ENCODE measurements at places on chromosomes 6 and 20.

- no peak for DNase-seq
Observed at GRCh38 chr6:455006-455585, 63.5 kb downstream of the IRF4 start.

DNA sequence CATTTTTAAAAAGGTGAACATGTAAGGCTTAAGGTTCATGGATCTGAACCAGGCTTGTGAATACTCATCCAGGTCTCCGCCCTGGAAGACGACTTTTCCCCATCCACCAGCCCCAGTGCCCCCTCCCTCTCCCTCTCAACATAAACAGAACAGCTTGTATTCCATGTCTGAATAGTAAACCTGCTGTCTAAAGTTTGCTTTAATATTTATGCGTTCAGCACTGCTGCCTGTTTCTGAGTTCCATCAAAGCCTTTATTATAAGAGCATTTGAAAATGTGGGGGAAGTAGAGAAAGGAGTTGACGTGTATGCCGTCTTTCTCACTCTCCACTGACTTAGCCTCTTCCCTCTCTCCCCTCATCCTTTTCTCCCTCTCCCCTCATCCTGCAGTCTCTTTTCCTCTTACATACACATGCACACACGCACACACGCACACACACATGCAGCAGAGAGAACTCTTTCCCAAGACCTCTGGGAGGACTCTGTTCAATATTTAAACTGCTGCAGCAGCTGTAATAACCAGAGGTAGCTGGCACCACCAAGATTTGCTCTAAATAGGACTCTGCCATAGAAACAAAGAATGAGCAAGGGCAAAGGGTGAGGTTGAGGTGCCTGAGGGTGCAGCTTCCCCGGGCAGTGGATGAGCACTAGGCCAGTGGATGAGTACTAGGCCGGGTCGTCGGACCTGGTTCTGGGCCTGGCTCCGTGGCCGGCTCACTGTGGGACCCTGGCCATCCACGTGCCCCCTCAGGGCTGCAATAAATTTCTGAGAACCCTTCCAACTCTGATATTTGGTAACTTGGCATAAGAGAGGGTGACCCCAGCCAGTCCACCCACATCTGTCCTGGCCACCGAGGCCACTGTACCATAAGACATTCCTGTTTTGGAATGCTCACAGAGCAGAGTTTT is 35.4 kb upstream of the VSTM2L start:
- no peak for DNase-seq

- DNase-seq, result peak; percentile 98
Observed at GRCh38 chr20:51360451-51361201, 181.9 kb downstream of the NFATC2 start.

DNA sequence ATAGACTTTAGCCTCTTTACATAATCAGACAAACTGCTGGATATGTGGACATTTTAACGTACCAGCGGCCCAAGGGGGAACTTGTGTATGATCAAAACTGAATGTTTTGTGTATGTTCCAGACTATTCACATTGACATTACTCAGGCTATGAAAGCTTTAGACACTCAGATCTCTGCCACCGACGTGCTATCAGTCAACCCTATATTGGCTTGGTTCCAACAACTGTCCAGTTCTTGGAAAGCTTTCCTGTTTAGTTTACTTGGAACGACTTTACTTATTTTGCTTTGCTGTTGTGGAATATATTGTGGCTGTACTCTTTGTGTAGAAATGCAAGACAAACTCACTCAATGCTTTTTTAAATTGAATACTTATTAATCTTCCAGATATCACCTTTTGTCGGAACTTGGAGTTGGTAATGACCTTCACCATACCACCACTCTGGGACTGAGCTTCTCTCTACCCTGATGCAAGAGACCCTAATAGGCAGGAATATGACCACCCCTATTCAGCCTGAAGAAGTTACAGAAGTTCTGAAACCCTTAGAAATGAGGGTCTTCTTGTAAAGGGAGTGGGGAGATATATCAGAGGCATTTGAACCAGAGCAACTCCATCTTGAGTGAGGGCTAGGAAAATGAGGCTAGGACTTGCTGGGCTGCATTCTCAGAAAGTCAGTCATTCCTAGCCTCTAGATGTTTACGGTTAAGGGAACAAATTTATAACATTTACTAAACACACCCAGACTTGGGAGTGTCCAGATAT is 49.0 kb upstream of the PAX1 start:
- DNase-seq, result no peak

DNA sequence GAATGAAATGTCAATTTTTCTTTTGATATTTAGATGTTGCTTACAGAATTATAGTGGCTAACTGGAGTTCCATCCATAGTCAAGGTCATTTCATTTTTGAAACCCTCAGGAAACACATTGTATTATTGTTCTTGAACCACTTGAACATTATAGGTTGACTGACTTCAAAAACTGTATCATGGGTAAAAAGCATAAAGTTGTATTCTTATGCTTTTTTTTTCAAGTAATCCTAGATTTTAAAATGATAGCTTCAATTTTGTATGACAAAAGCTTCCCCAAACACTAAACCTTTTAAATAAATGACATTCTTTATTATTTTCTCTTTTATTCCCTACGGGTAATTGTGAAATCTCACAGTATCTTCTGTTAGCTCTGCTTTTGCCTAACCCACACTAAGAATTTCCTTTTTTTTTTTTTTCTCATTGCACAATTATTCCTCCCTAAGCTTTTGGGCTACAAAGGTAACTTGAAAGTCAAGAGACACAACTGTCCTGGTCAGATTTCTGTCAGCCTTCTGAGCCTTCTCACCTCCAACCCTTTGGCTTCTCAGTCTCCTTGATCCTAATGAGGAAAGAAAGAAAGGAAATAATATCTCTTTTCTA is 36.9 kb upstream of the LAMA4 start:
- no peak for DNase-seq

DNA sequence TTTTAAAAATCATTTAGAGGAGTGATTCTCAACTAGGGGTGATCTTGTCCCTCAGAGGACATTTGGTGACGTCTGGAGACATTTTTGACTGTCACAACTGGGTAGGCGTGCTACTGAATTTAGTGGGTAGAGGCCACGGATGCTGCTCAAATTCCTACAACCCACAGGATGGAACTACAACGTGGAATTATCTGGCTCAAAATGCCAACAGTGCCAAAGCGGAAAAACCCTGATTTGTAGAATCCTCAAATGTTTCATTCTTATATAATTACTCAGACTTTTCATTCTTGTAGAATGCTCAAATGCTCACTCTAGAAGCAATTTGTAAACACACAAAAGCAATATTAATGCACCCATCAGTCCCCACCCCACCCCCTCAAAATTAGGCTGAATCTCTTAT is 229.8 kb downstream of the ZMYND8 start:
- peak; percentile 79 for DNase-seq

DNA sequence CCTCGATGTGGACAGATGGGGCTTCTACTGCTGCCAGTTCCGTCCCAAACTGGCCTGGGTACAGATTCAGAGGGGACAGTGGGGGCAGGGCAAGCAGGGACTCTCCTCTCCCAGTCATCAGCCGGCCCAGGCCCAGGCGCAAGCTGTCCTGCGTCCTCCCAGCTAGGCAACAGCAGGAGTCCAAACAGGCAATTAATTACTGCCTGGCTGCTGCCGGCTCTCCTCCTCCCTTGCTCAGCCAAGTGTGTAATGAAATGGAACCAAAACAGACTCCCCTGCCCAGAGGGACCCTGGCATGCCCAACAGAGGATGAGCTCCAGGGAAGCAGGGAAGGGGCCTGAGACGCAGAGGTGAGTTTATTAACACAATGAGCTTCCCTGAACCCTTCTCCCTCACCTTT is 17.8 kb upstream of the SLC32A1 start:
- no peak for DNase-seq

DNA sequence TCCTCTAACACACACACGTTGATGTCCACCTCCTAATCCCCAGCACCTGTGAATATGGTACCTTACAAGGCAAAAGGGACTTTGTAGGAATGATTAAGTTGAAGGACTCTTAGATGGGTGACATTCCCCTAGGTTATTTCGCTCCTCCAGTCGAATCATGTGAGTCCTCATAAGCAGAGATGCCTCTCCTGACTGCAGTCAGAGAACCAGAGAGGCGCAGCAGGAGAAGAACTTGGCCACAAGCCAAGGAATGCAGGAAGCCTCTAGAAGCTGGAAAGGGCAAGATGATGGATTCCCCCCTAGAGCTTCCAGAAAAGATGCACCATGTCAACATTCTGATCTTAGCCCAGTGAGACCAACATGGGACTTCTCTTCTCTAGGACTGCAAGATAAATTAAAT is 133.1 kb upstream of the PTPRT start:
- peak; percentile 6 for DNase-seq

DNA sequence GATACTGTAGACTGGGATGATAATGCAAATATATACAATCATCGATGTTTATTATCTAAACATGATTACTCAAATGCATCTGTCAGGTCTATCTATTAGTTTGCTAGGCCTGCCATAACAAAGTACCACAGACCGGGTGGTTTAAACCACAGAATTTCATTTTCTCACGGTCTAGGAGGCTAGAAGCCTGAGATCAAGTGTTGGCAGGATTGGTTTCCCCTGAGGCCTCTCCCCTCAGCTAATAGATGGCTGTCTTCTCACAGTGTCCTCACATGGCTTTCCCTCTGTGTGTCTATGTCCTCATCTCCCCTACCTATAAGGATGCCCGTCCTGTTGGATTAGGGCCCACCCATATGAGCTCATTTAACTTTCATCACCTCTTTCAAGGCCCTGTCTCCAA is 512.6 kb upstream of the SLC35B3 start:
- no peak for DNase-seq

DNA sequence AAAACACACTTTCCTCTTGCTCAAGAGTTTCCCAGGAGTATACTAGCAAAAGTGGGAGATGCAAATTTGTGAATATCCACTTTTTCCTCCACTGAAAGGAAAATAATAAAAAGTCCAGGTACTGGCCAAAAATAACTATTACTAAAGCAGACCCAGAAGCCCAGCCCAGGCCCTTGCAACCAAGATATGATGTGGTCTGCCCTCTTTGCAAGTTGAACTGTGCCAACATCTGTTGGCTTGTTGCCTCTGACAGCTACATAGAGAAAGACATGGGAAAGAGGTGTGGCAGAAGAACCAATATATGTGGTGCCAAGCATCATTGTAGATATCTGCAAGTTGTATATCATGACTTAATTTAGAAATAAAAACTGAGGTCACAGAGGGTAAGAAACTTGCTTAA is 78.4 kb upstream of the JAG1 start:
- no peak for DNase-seq

GRCh38 chr6:140538926-140539325 is 1164.5 kb upstream of the CITED2 start:
- peak; percentile 44 for DNase-seq

- DNase-seq, result no peak
Observed at GRCh38 chr6:174036-174435, 118.3 kb upstream of the DUSP22 start.

GRCh38 chr6:166466178-166467122 is 83.7 kb upstream of the MPC1 start:
- DNase-seq, result peak; percentile 93

- DNase-seq, result peak; percentile 14
Observed at GRCh38 chr20:1417273-1417672, 24.4 kb upstream of the FKBP1A start.

- peak; percentile 71 for DNase-seq
Observed at GRCh38 chr6:73285674-73286283, 22.8 kb upstream of the KHDC1 start.

GRCh38 chr6:117481278-117481925 is 1.1 kb upstream of the DCBLD1 start:
- no peak for DNase-seq

- DNase-seq, result no peak
Observed at GRCh38 chr20:9510911-9511310, 3.5 kb upstream of the LAMP5 start.

- DNase-seq, result no peak
Observed at GRCh38 chr6:25756382-25757363, 2.1 kb downstream of the SLC17A4 start.

DNA sequence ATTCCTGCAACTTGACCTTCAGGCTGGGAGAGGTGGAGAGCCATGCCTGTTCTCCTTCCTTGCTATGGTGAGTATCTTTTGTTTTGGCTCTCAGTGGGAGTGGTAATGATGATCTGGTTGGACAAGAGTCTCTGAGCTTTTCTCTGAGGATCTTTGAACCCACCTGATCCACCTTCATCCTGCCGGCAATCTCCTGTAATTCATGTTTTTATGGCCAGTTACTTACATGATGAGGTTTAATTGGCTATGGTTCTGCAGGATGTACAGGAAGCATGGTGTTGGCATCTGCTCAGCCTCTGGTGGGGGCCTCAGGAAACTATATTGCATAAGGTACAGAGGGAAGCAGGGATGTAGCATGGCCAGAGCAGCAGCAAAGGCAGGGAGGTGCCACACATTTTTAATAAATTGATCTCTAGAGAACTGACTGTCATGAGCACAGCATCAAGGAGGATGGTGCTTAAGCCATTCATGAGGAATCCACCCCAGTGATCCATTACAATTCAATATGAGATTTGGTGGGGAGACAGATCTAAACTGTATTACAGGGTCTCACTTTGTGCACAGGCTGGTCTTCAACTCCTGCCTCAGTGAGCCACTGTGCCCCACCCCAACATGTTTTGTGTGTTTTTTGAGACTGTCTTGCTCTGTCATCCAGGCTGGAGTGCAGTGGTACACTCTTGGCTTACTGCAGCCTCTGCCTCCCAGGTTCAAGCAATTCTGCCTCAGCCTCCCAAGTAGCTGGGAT is 10.0 kb downstream of the HSPA1B start:
- DNase-seq, result no peak

GRCh38 chr20:19973961-19974629 is 43.1 kb upstream of the NAA20 start:
- DNase-seq, result peak; percentile 63

- DNase-seq, result peak; percentile 75
Observed at GRCh38 chr6:75532521-75532920, 38.9 kb upstream of the FILIP1 start.

DNA sequence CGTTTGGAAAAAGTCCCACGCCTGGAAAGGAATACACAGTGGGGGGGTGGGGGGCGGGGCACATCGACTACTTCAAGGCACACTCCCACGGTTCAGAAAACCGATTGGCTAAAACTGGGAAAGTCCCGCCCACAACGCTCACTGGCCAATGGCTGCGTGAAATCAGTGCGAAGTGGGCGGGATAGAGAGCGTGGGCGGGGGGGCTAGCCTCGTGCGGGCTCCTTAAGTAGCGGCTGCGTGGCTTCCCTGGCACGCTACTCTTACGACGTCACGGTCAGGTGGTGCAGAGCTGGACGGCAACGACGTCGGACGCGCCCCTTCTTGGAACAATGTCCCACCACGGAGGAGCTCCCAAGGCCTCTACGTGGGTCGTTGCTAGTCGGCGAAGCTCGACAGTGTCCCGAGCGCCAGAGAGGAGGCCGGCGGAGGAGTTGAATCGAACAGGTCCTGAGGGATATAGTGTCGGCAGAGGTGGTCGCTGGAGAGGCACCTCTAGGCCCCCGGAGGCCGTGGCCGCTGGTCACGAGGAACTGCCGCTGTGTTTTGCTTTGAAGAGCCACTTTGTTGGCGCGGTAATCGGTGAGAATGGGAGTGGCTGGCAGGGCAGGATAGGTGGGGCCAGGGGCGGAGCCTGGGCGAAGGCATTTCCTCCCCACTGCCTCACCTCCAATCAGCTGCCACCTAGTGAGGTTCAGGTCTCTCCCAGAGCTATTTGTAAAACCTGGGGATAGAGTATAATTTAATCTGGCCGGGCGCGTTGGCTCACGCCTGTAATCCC is at the start of gene DDX43:
Gene DDX43, plus strand, starts transcription at position 252 of the 778 bp plus-strand sequence. Its CDS starts 78 bp downstream, at position 330.
- DNase-seq, result no peak

- DNase-seq, result no peak
Observed at GRCh38 chr20:61728326-61728725, 337.4 kb downstream of the TAF4 start.

All from astrocyte of the hippocampus (primary cell).